A549 treated with Mapracorat at 1 μM for 4 hours (cell line): ENCODE measurements at places on chromosomes 7 and 10. TPM values are rescaled to one million over a fixed set of nuclear protein-coding genes. Genes with fewer than 3 reads are reported as not detected.

The TSPAN12 gene
- 0.46 to 0.59 TPM (median 0.49 TPM) in 5 replicates for total RNA-seq

The NRAP gene
- not detected in 5 replicates for total RNA-seq

The FAM180A gene
- total RNA-seq: 0.09 to 0.14 TPM (median 0.11 TPM) in 3 of 5 replicates, not detected in the others

The ZNF503 gene
- total RNA-seq: 6.6 to 10.4 TPM (median 9.6 TPM) in 5 replicates

The LBX1 gene
- not detected in 5 replicates for total RNA-seq

The TNPO3 gene
- 39.8 to 43.3 TPM (median 40.9 TPM) in 5 replicates for total RNA-seq

The TMEM229A gene
- total RNA-seq: not detected in 5 replicates

The CRCP gene
- 24.3 to 37.3 TPM (median 27.5 TPM) in 5 replicates for total RNA-seq

The FAM25G gene
- 1.1 to 2.0 TPM (median 1.4 TPM) in 3 of 5 replicates, not detected in the others for total RNA-seq

The LIPM gene
- total RNA-seq: not detected in 5 replicates

The ACTL6B gene
- total RNA-seq: not detected in 5 replicates

The TMEM184A gene
- 6.0 to 11.2 TPM (median 10.3 TPM) in 5 replicates for total RNA-seq

The PIK3CG gene
- total RNA-seq: not detected in 5 replicates

The PPP1R17 gene
- not detected in 5 replicates for total RNA-seq

The NRCAM gene
- total RNA-seq: 77.0 to 105 TPM (median 98.6 TPM) in 5 replicates

The FAM25C gene
- total RNA-seq: 1.2 to 1.7 TPM in 2 of 5 replicates, not detected in the others

The ITPRID1 gene
- total RNA-seq: not detected in 5 replicates

The PNLIPRP2 gene
- not detected in 5 replicates for total RNA-seq

The PLCE1 gene
- 5.5 to 7.2 TPM (median 6.3 TPM) in 5 replicates for total RNA-seq

The R3HCC1L gene
- 12.8 to 16.3 TPM (median 14.3 TPM) in 5 replicates for total RNA-seq

The DMBT1 gene
- total RNA-seq: 0.16 to 0.19 TPM (median 0.18 TPM) in 5 replicates

The ACADSB gene
- total RNA-seq: 7.0 to 9.2 TPM (median 7.8 TPM) in 5 replicates

The INSYN2A gene
- total RNA-seq: 1.3 to 2.1 TPM (median 1.6 TPM) in 5 replicates

The SFXN2 gene
- 2.9 to 3.4 TPM (median 3.0 TPM) in 5 replicates for total RNA-seq

The CLRN3 gene
- not detected in 5 replicates for total RNA-seq

The GPR158 gene
- 0.05 to 0.07 TPM (median 0.06 TPM) in 5 replicates for total RNA-seq

The CLEC5A gene
- total RNA-seq: not detected in 5 replicates

The SPDYE6 gene
- not detected in 5 replicates for total RNA-seq

The TAX1BP1 gene
- 61.6 to 91.2 TPM (median 76.9 TPM) in 5 replicates for total RNA-seq

The STAM gene
- total RNA-seq: 22.5 to 25.3 TPM (median 24.2 TPM) in 5 replicates

The NEUROD6 gene
- total RNA-seq: not detected in 5 replicates

The TEX36 gene
- total RNA-seq: not detected in 5 replicates
